ENCODE measurements at places on chromosomes 1 and 21.

DNA sequence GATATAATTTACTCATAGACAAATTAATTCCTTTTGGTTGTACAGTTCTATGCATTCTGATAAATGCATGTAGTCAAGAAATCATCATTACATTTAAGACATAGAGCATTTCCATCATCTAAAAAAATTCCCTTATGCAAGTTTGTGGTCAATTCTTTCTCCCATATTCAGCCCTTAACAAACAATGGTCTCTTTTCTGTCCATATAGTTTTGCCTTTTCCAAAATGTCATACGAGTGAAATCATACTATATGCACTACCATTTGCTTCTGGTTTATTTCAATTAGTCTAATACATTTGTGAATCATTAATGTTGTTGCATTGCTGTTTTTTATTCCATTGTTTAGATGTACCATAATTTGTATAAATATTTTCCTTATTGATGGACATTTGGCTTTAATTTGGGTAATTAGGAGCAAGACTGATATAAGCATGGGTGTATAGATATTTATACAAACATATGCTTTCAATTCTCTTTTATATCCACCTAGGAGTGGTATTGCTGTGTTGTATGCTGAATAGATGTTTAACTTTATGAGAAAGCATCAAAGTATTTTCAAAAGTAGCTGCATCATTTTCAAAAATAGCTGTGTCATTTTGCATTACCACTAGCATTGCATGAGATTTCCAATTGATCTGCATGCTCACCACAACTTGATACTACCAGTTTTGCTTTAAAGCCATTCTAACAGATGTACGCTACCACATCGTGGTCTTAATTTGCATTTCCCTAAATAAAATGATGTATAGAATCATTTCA, 397.0 kb upstream of the ADAMTS5 start:
- DNase-seq, result no peak

GRCh38 chr1:109040989-109041620, 797 bp downstream of the WDR47 start:
- no peak for DNase-seq

DNA sequence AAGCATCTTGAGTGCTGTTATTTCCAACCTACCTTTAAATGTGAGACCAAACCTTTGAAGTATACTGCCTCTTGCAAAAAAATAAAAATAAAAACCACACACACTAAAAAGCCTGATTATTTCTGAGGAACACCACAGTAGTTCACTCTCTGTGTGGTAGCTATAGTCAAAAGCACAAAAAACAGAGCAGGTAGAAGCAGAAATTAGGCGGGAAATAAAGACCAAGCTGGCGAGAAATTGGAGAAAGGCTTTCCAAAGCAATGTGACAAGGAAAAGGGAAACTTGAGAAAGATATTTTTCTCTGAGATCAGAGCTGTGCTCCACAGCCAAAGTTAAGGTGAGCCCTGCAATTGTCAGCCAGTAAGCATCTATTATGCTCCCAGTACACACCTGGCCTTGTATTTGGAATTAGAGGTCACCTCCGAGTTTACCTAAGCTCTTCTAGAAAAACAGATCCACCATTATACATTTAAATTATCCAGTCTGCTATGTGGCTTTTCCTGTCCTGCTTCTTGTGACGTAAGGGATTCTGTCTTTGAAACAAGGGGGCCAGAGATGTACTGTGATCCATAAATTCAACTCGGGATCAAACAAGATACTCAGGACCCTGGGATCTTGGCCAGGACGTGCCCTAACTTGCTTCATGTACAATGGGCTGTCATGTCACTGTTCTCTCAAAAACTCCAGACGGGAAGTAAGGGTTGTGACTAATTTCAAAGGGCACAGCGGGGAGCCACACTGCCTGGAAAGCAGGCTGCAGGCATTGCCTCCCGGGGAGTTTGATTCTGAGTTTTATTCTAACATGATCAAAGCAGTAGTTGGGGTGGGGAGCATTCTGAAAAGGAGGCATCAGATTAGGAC, 39.8 kb upstream of the RAB4A start:
- no peak for DNase-seq

DNA sequence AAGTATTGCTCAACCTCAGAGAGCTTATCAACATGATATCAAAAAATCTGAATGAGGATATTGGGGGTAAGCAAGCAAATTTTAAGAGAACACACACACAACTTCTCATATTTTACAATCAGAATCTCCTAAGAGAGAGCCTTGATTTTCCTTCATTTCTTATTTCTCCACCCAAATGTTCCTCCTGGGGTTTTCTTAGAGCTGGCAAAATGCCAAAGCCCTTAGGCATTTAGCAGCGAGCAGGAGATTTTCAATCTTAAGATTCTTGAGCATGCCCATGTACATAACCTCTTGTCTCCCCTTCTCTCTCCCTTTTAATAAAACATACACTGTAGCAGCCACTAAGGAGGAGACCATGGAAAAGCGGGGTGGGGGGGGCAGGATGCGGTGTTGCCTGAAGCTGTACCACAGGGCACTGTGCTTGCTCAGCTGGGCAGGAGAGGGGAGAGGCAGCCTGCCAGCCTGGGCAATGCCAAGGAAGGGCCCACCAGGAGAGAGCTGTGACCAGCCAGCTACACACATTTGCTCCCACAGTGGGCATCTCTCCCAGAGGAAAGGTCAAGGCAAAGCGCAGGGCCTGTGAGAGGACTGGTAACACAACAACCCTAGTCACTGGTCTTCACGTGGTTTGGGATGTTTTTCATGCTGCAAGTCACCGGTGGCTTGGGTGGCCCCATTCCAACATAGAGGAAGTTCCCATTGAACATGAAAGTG, 4.3 kb downstream of the BRINP2 start:
- no peak for DNase-seq

- no peak for DNase-seq
These were observed 5.3 kb downstream of the COL18A1 start for GRCh38 chr21:45410151-45410864.

DNA sequence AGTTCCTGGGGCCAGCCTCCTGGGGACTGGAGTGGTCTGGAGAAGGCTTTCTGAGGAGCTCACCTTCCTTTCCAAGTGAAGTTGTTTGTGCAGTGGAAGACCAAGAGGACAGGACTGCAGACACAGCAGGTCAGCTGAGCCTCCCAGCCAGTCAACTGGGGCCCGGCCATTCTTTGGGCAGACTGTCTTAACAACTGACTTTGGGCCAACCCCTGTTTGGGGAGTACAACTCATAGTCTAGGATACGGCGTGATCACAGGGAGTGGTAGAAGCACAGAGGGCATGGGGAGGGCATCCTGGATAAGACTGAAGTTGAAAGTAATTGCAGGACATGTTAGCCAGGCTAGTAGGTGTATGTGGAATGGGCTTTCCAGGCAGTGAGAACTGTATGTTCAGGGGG, 50.3 kb downstream of the PGM1 start:
- no peak for DNase-seq

GRCh38 chr1:161402446-161402845, 34.8 kb upstream of the CFAP126 start:
- DNase-seq, result no peak

GRCh38 chr21:17250778-17251241, 262.0 kb upstream of the CXADR start:
- DNase-seq, result no peak

DNA sequence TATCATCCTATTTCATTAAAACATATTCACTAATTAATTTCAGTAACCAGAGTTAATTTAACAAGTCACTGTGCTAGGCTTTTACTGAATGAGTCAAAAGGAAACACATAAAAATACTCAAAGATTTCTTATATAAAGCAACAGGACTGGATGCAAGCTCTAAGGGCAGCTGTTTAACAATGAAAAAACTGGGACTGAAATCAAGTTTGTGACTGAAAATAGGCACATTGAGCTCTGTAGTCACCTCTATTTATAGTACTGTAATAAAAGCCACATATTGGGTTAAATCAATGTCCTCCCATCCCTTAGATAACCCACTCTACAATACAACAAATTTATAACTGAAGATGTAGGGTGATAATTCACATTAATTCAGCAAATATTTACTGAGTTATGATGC, 52.4 kb downstream of the SMYD3 start:
- no peak for DNase-seq

- no peak for DNase-seq
These were observed 5.1 kb downstream of the KCNK2 start for GRCh38 chr1:215087603-215088002.

- DNase-seq, result no peak
These were observed 7.1 kb downstream of the FAM89A start for GRCh38 chr1:231032963-231033362.

GRCh38 chr1:198699167-198700015, 60.6 kb downstream of the PTPRC start:
- DNase-seq, result peak; percentile 60

DNA sequence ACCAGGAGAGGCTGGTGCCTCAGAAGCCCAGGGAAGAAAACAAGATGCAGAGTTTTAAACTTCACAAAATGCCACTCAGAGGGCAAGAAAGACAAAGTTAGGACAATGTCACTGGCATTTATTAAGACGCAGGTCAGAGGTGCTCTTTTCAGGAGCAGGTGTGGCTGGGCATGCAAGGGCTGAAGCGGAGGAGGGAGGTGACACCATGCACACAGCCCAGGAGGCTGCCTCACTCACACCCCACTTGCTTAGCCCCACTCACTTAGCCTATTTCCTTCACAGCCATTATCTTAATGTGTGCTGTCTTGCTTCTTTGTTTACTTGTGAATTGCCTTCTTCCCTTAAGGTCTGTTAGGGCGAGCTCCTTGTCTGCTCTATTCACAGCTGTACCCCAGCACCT, 17.2 kb downstream of the HIVEP3 start:
- DNase-seq, result no peak

DNA sequence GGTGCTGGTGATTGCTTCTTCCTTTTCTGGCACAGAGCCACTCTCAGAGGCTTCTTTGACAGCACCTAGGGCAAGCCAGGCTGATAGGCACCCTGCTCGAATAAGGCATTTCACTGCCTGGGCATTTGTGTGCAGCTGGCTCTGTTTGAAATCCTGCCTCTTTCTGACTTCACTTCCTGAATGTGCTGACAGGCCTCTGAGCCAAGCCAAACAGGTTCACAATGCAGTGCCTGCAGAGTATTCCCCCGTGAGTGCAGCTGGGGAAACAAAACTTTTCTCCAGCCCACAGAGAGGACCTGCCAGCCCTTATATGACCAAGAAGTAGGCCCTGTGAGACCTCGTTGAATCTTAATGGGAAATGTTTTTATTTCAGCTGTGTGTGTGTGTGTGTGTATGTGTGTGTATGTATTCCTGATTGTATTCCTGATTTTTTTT, 10.4 kb downstream of the JUN start:
- DNase-seq, result no peak

DNA sequence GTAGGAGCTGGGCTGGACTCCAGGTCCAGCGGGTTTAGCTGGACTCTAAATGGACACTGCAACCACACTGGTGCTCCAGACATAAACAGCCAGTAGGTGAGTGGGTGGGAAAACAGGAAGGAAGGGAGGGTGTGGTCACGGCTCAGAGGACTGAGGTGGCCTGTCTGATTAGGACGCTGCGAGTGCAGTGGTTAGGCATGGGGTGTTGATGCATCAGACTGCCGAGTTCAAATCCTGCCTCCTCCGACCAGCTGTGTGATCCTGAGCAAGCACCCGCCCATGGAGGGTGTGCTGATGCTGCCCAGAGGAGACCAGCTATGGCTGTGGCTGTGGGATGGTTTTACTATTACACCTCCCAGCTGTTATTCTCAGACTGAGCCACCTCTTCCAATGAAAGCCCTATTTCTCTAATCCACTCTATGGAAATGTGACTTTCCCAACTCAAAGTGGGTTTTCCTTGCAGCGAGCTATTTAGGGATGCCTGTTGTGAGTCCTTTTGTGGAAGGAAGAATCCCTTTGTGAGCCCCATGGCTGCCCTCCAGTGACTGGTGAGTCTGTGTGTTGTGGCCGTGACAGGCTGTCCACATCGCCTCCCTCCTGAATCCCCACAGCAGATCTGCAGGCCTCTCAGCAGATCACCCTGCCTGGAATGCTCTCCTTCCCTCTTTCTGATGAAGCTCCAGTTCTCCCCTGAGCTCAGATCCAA, 56.6 kb upstream of the EDN2 start:
- no peak for DNase-seq

DNA sequence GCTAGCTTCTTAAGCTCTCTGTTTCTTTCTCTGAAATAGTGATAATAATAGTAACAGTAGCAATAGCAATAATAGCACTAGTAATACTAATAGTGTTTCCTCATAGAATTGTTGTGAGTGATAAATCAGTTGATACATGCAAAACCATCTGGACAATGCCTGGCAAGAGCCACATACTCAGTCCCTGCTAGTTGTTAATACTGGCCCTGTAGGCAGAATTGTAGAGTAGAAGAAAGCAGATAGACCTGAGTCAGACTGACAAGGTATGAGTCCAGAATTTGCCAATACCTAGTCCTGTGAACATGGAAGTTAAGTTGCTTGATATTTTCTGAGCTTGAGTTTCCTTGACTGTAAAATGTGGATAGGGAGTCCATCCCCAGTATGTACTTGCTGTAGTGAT, 171.9 kb downstream of the C1orf21 start:
- no peak for DNase-seq

DNA sequence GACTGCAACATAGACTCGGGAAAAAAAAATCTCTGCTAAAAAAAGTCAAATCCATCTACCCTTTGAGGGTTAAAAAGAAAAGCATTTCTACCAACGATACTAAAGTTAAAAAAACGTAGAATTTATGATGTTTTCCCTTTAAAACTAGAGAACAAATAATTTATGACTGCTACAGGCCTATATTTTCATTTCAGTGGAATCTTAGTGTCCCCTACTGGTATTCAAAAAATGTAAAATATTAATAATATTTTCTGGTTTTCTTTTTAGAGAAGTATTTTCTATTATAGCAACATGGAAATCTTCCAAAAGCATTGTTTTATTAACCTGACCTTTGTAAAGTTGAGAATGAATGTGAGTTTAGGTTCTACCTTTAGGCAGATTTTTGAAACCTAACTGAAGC, 1582.2 kb downstream of the MRPL39 start:
- DNase-seq, result no peak
